ENCODE measurements at places on chromosomes 13 and 19. TPM values are rescaled to one million over a fixed set of nuclear protein-coding genes. Genes with fewer than 3 reads are reported as not detected.

GRCh38 chr19:45895519-45895972 is 6.9 kb downstream of the MYPOP start:
- no peak for DNase-seq

The ZSCAN4 gene
- 0.67 TPM for total RNA-seq

- no peak for DNase-seq
These were observed 41.5 kb upstream of the TSC22D1 start for GRCh38 chr13:44617648-44618047.

DNA sequence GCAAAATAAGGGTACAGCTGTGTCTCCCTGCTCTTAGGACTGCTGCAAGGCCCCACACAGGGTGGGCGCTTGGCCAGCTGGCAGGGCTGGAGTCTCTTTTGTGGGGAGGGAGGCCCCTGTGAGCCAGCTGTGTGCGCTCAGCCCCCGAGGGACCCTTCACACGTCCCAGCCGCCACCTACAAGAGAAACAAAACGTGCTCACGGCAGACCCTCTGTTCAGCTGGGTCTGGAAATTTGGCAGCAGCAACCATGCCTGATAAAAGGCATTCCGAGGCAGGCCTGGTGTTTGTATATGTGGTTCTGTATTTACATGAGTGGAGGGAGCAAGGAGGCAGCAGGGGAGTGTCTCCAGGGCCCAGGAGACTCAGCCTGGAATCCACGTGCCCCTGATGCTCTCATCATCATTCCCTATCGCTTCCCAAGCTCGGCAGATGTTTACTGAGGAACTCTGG is 49.7 kb downstream of the CRTC1 start:
- DNase-seq: no peak

GRCh38 chr19:43675269-43675879 is 5.4 kb upstream of the PLAUR start:
- DNase-seq: no peak

- no peak for DNase-seq
These were observed 957 bp upstream of the CCDC194 start for GRCh38 chr19:17394891-17395415.

DNA sequence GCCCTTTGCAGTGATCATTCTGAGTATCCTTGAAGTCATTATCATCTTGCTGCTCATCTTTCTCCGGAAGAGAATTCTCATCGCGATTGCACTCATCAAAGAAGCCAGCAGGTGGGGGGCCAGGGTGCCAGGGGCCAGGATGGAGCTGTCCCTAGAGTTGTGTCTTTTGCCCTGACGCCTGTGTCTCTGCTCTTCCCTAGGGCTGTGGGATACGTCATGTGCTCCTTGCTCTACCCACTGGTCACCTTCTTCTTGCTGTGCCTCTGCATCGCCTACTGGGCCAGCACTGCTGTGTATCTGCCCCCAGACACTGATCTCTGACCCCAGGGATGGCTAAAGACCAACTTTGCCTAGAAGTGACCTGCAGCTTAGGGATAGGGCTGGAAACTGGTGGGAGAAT is 9.6 kb downstream of the SLC44A2 start:
- no peak for DNase-seq

DNA sequence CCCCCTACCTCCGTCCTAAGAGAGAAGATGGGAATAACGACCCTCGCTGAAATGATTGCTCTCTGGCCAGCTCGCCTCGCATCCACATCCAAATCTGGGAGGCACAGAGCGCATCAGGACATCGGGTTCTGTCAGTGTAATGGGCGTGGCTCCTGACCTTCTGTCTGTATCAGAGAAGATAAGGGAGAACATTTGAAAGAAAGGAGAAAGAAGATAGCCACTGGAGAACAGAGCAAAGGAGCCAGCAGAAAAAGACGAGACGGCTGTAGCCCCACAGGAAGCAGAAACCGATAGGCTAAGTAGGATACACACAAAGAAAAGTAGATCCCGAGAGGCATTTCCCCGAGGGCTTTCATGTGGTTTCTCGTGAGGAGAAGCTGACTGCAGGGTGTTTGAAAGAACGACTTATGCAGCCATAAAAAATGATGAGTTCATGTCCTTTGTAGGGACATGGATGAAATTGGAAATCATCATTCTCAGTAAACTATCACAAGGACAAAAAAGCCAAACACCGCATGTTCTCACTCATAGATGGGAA is 14.0 kb upstream of the GJB2 start:
- no peak for DNase-seq

The SMAD9 gene
- total RNA-seq: 1.7 TPM

The APOE gene
- total RNA-seq: 5,075 TPM

GRCh38 chr13:50969691-50970090 is 60.1 kb downstream of the RNASEH2B start:
- DNase-seq: peak; percentile 67

- DNase-seq: peak; percentile 75
These were observed 65.8 kb upstream of the STARD13 start for GRCh38 chr13:33351319-33351718.

The ADGRE2 gene
- total RNA-seq: 1.1 TPM

The PRR36 gene
- total RNA-seq: not detected

GRCh38 chr13:27704681-27705080 is 83.0 kb downstream of the POLR1D start:
- DNase-seq: no peak

DNA sequence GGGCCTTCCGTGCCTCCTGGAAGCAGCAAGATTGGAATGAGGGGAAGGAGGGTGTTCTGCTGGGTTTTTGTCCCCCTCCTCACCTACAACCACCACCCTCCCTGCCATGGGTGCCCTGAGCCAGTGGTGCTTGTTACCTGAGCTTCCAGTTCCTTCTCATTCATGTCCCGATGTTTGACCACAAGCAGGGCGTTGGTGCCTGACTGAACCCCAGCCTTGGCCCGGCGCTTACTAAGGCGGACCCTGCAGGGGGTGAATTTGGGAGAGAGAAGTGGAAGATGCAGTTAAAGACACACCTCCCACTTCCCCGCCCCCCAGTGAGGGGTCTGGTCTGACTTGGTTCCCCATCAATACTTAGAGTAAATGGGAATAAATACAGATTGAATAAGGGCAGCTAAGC is 4.3 kb downstream of the PAF1 start:
- no peak for DNase-seq

DNA sequence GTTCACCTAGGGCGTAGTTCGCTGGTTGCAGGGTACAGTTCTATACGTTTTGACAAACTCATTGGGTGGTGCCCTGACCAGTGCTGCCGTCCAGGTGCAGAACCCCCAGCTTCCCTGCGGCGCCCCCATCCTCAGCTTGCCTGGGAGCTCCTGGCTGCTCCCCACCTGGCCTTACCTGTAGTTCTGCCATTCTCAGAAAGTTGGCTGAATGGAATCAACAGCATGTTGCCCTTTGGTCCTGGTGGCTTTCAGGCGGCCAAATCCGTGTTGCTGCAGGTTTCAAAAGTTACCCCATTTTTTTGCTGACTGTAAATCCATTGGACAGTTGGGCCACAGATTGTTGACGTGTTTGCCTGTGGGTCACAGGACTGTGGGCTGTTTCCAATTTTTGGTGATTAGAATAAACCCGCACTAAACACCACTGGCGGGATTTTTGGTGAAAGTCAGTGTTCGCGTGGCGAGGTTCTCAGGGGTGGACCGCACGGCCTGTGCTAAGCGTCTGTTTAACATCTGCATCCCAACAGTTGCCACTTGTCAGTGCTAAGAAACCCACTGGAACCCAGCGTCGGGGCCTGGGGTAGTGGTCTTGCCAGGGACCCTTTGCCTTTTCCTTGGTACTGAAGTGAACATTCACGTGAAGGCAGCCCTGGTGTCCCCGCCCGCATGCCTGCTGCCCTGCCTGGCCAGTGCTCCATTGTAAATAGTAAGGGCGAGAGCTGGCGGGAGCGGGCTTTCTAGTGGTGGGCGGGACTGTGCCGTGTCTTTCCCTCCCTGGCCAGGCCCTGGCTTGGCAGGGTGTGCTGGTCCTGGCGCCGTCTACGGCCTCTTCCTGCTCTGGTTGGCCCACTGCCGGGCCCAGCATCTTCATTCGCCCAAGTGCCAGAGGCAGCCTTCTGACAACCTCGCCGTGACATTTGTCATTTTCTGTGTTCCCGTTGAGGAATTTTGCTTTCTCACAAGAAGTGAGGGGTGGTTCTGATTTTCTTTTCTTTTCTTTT is 3.3 kb downstream of the DOT1L start:
- peak; percentile 48 for DNase-seq

GRCh38 chr19:29479941-29480340 is 45.9 kb upstream of the VSTM2B start:
- DNase-seq: no peak

GRCh38 chr13:75907044-75907443 is 270.9 kb downstream of the LMO7 start:
- no peak for DNase-seq

DNA sequence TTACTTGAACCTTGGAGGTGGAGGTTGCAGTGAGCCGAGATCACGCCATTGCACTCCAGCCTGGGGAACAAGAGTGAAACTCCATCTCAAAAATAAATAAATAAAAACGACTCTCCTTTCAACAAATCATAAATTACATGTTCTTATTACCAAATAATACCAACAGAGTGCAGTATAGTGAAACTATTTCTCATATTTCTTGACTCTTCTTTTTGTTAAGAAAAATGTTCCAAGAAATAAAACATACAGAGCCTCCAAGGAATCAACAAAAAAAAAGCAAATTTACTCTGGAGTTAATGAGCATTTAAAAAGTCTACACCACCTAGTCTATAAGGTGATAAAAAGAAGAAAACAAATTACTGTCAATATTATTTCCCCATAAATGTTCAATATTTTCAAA is 188.8 kb downstream of the KLF12 start:
- DNase-seq: peak; percentile 14

DNA sequence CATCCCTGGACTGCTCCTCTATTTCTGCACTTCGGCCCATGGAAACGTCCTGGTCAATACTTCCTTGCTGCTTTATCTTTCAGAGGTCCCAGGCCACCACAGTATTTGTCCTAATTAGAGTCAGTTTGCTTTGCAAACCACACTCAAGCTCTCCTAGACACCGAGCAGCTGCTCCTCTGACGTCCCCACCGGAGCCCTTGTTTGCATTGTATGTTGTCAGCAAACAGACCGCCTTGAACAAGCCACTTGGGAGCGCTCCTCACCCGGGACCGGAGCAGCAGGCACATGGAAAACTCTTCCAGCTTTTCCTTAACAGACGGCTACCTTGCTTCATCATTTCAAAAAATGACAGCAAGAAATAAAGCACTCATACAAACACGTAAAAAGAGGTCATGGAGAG is 51.5 kb upstream of the GTF3A start:
- DNase-seq: peak; percentile 69

The SCEL gene
- total RNA-seq: not detected

- peak; percentile 51 for DNase-seq
These were observed 251.5 kb upstream of the STARD13 start for GRCh38 chr13:33537026-33537425.

DNA sequence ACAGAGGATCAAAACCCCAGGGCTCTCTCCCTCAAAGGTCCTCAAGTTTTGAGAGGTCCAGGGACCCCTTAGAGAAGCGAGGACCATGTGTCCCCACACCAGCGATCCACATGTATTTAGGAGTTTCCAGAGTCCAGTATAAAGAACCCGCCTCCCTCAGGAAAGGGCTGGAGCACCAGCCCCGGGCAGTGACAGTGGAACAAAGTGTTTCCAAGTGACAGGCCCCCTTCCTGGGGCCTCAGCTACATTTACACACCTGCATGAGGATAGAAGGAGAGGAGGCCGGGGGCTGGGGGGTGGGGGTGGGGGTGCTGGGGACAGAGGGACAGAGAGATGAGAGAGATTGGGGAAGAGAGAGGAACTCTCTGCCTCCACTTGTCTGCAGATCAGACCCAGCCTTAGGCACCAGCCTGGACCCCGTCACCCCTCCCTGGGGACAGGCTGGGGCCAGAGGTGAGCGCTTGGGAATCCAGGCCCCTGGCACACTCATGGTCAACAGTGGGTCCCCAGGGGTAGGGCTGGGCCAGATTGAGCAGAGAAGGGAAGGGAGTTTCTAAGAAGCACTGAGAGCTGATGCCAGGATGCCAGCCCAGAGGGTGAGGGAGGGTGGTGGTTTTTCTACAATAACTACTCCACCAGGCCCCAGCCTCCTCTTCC is 802 bp downstream of the BCAM start:
- peak; percentile 13 for DNase-seq

Measured in myocyte (in vitro differentiated cells).